ENCODE measurements at places on chromosomes 12 and 14.
A peak's percentile ranks its signal among the peaks of the same experiment; 100 is the strongest.

- no peak for DNase-seq
Measured at GRCh38 chr12:79393842-79394241, 296.9 kb downstream of the PAWR start.

DNA sequence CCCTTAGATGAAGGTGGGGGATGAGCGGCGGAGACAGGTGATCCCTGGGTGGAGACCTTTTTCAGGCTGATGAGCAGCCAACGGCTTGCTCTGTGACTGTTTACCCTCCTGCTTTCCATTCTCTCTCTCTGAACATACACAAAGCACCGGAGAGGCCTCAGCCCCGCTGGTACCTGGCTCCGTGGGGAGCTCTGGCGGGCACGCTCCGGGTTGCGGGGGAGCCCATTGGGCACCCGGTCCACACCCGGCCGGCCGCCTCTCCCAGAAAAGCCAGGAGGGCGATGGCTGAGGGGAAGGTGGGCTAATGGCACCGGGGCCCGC lies 545 bp downstream of the SMARCC2 start:
- peak; percentile 22 for DNase-seq

DNA sequence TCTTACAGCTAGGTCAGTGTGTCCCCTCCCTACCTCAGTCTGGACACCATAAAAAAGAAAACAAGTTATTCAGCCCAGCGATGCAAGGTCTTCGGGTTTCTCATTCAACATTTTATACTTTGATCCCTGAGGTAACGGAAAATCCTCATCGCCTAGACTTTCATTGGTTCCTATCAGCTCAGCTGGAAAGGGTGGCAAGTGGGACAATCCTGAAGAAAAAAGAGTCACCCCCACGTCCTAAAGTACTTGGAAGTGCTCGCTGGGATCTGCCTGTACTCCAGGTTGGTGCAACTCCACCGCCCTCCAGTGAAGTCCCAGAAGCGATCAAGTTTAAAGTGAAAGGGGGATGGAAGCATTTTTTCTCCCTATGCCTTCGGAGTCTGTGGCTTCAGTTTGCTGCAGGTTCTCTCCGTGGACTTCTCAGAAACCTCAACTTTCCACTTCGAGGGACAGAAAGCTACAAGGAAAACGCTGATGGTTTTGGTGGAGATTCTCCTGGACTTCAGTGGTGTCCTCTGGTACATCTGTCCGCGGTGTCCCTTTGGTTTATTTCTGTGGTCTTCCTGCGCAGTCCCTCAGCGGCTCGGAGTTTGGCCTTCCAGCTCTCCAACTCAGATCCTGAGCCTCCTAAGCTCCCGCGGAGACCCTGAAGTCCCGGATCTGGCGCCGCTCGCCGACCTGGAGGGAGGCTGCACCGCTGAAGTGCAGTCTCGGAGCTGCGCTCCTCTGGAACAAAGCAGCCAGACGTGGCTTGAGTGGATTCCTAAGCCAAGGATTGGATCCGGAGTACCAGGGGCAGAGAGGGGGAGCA lies 1.8 kb upstream of the LRFN5 start:
- DNase-seq, result no peak

DNA sequence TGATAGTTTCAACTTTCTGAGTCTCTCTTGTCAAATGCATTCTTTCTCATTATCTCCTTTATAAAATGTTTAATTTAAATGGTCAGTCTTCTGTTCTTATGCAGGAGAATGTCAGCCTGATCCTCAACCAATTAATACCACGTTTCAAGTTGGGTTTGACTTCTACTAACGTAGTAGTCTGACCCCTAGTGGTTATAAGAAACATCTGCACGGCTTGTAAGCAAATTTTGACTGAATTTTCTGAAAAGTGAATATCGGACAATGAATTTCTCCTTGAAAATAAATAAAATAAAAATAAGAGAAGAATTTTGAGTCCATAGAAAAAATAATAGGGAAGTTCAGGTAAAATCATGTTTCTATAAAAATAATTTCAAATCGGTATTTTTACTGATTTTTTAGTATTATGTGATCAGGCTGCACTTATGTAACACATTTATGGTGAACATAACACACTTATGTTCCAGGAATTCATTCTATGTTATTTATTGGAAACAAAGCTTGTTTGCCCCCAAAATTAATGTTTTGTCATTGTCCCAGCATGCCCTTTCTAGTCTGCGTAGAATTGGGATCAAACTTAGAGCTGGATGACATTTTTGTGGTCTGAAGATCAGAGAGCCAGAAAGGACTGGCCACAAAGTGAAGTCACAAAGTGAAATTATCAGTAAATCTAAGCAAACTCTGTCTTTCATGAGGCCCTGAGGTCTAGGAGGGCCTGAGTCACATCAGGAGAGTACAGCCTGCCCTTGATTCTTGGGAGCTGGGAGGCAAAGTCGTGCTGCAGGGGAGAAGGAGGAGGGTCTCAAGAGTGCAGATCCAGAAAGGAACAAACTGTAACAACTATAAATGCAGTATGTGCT lies 101.2 kb upstream of the STXBP6 start:
- peak; percentile 23 for DNase-seq

DNA sequence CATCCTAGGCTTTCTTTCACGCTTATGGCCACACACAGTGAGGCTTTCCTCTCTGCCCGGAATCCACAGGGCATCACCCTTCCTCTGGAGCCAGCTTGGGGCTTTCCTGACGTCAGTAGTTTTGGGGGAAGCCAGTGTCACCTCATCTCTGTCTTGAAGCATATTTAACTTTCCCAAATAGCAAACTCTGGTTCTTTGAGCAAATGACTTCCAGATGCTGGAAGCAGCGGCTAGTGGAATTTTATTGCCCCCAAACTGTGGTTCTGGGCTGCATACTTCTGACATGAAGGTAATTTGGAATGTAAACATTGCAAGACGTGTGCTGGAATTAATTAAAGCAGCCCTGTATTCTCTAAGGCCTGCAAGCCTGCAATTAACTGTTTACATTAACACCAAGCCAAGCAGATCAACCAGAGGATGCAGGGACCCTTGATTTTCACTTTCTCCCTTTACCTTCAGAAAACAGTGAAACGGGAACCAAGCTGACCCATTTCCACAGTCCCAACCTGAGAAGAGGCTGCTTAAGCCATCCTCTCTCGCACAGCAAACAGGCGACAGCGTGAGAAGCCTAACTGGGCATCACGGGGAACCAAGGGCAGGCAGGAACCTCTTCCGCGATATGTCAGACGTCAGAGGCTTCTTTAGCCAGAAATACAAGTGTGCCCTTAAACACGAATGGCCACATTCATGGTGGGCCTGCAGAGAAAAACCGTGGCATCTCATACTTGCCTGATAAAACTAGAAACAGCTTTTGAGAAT lies 258.4 kb downstream of the CACNA1C start:
- DNase-seq, result no peak

DNA sequence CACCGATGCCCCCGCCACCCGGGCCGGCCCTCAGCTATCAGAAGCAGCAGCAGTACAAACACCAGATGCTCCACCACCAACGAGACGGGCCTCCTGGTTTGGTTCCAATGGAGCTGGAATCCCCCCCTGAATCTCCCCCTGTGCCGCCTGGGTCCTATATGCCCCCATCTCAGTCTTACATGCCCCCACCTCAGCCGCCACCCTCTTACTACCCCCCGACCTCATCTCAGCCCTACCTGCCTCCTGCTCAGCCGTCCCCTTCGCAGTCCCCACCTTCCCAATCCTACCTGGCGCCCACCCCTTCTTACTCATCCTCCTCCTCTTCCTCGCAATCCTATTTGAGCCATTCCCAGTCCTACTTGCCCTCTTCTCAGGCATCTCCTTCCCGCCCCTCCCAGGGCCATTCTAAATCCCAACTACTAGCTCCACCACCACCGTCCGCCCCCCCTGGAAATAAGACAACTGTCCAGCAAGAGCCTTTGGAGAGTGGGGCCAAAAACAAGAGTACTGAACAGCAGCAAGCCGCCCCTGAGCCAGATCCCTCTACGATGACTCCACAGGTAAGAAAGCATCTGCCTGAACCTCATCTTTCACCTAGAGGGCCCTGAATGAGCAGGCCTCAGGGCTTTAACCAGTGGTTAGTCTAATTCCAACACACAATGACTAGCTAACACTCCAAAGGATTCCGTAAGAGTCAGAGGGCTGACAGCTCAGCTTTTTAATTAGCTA lies 851 bp downstream of the YLPM1 start:
- DNase-seq, result peak; percentile 35

DNA sequence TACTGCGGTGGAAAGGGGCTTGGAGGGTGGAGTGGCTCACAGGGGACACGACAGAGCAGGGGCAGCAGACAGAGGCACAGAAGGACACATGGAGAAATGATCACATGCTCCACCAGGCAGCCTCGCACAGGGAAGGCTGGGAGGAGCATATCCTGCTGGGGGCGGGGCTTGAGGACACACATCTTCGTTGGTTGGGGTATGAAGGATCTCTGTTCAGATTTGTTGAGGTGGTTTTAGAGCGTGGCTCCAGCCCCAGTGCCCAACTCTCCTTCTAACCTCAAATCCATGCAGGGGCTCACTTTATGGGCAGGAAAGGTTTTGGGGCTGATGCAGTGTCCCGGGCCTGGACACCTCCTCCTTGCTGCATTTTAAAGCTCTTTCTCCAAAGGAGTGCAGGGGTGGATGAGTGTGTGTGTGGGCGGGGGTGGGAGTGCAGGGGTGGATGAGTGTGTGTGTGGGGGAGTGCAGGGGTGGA lies 733 bp upstream of the P3H3 start:
- peak; percentile 50 for DNase-seq

DNA sequence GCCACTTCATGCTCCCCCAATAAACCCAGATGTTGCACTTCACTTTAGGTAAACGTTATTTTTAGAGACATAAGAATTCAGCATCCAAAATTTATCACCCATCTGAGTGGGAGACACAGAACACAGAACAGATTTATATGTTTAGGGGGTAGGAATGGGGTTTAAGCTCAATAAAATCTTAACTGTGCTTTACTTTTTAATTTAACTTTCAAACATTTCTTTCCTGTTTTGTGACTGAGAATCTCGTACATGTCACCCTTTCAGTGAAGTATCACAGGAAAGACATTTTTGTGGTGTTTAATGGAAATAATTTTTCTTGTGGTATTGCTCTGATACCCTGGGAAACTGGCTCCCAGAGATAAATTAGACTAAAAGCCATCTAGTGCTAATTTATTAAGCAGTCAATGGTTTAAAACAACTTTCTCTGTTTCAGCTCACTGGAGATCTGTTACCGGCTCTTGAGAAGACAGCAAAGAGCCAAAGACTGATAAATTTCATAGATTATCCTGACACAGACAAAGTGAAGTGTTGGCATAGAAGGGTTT lies 148.0 kb upstream of the BMP4 start:
- DNase-seq, result no peak

DNA sequence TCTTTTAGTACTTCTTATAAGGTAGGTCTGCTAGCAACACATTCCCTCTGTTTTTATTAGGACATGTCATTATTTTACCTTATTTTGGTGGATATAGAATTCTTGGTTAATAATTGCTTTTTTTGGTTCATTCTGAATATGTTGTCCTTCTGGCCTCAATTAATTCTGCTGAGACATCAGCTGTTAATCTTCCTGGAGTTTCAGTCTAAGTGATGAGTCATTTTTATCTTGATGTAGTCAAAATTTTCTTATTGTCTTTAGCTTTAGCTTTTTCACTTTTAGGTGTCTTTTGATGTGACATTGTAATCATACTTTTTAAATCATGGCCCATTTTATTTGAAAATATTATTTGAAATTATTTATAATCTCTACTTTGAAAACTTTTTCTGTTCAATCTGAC lies 104.9 kb upstream of the PMCH start:
- DNase-seq, result peak; percentile 14

DNA sequence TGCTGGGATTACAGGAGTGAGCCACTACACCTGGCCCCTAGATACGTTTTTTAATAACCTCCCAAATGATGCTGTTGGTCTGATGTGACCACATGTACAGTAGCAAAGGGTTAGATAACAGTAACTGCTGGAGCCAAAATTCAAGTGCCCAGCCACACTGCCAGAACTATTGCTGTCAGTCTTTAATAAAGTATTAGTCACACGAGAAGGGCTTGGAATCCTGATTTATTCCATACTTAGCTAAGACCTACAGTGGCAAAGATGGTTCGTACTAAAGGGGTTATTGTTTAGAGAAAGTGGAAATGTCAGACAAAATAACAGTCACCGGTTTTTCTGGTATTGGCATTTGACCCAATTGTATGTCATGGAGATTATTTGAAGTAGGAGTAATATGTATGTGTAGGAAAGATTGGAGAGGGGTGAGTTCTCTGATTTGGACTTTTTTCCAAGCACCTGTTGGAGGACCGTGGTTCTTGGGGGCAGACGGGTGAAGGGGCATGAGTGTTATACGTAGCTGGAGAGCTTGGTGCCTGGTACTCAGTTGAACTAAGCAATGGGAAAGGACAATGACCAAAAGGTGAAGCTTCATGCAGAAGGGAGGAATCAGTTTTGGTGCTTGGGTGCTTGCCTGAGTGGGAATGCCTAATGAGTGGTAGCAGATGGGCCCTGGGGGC lies 9.7 kb downstream of the TUBA1C start:
- DNase-seq, result no peak

- DNase-seq, result no peak
Measured at GRCh38 chr12:21828136-21828775, 53.8 kb upstream of the KCNJ8 start.

DNA sequence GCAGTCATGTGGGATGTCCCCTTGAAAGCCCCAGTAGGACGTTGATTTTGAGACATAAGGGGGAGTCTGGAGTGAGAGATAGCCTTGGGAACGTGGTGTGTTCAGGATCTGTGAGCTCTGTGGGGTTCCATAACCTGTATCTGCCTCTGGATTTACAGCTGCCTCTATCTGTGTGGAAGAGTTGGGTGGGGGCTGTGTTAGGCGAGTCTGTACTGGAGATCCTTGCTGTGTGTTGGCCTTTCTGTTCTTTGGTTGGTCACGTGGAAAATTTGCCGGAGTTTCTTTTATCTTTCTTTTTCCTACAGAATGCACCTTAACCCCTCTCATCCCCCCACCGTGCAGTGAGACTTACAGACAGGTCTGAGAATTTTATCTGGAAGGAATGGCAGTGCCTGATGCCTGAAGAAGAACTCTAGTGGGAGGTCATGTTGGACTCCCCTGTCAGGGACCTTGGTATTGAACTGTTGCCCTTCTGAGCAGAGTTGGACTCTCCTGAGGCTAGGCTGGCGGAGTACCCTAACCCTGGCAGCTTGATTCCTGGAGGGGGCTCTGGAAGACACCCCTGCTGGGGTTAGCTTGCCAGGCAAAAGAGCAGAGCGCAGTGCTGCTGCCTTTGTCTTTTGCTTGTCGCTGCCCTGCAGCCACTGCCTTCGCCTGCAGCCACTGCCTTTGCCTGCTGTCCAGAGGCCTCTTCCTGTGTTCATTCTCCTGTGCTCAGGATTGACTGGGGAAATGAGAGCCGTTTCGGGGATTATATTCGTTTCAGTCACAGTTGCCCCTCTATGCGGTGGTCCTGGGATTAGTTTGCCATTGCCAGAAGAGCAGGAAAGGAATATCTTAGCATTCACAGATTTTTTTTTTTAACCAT lies 34.1 kb downstream of the ZNF664 start:
- no peak for DNase-seq

- no peak for DNase-seq
Measured at GRCh38 chr12:77800501-77800900, 30.2 kb upstream of the NAV3 start.

GRCh38 chr12:123150275-123150743 lies 581 bp downstream of the PITPNM2 start:
- no peak for DNase-seq

DNA sequence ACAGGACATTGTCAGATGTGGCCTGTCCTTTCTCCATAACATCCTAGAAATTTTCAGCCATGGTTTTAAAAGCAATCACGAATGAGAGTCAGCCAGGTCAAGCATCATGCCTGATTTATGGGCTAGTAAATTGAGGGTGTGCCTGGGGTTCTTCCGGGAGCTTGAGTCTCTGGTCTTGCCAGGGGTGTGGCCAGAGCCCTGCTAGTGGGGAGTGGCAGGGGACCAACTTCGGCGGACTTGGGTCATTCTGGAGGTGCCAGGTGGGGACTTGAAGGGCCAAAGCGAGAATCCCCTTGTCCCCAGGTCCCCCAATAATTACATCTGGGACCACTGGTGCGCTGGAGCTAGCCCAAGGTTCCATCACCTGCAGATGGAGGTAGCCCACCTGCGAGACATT lies 5.7 kb downstream of the OTUB2 start:
- no peak for DNase-seq

Measured in activated CD4-positive, alpha-beta T cell treated with anti-CD3 and anti-CD28 coated beads, Interleukin-2, Interleukin-6, amounts not matched to agents 100 ng/mL and 50 ng/mL, durations not matched to agents 16 hours and 8 hours (primary cell).